ENCODE measurements at places on chromosomes 7 and 10. TPM values are rescaled to one million over a fixed set of nuclear protein-coding genes. Genes with fewer than 3 reads are reported as not detected.

The SEC24C gene
- total RNA-seq: 95.5 TPM

DNA sequence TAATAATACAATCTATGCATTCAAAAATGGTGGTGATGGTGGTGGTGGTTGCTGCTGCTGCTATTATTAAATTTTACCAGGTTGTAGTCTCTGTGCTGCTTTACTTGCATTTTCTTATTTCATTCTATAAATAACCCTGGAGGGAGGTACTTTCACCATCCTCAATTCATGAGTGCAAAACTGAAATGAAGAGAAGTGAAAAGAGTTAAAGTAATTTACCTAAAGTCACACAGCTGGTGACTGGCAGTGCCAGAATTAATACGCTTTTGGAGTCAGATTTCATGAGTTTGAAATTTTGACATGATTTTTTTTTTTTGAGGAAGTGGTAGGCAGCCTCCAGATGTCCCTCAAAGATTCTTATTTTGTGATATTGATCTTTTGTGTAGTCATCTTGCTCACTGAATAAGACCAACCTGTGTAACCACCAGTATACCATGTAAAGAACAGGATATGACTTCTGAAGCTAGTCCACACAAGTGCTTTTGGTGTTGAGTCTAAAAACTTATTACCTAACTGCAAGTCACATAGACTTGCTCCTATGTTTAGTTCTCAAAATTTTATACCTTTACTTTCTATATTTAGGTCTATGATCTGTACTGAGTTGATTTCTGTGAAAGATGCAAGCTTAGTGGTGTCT, 218.8 kb downstream of the ZWINT start:
- H3K4me3 ChIP-seq: no peak overlapping the region
- no peak for DNase-seq
- no peaks in the 10 kb centered on the region for H3K36me3 ChIP-seq
- H3K4me1 ChIP-seq: no peaks in the 10 kb centered on the region
- no peaks in the 10 kb centered on the region for H3K27me3 ChIP-seq
- no peak overlapping the region for H3K27ac ChIP-seq

The ACTL6B gene
- total RNA-seq: not detected

- H3K36me3 ChIP-seq: no peaks in the 10 kb centered on the region
- H3K4me1 ChIP-seq: no peaks in the 10 kb centered on the region
Observed at GRCh38 chr7:157480371-157481050, 143.7 kb downstream of the DNAJB6 start.

GRCh38 chr10:86651631-86652331, 2.6 kb upstream of the OPN4 start:
- no peak for DNase-seq
- H3K4me3 ChIP-seq: no peak overlapping the region
- no peaks in the 10 kb centered on the region for H3K4me1 ChIP-seq
- H3K27me3 ChIP-seq: no peaks in the 10 kb centered on the region
- no peak overlapping the region for H3K27ac ChIP-seq

GRCh38 chr10:111698711-111699110, 484.9 kb downstream of the GPAM start:
- no peaks in the 10 kb centered on the region for H3K4me1 ChIP-seq
- H3K27me3 ChIP-seq: no peaks in the 10 kb centered on the region
- DNase-seq: no peak
- no peaks in the 10 kb centered on the region for H3K36me3 ChIP-seq

GRCh38 chr7:30201161-30201666, 66.4 kb downstream of the MTURN start:
- no peak overlapping the region for H3K27ac ChIP-seq
- H3K27me3 ChIP-seq: peaks cover 7% of the 10 kb centered on the region
- H3K36me3 ChIP-seq: no peaks in the 10 kb centered on the region
- no peak overlapping the region for H3K4me3 ChIP-seq
- H3K4me1 ChIP-seq: no peaks in the 10 kb centered on the region

DNA sequence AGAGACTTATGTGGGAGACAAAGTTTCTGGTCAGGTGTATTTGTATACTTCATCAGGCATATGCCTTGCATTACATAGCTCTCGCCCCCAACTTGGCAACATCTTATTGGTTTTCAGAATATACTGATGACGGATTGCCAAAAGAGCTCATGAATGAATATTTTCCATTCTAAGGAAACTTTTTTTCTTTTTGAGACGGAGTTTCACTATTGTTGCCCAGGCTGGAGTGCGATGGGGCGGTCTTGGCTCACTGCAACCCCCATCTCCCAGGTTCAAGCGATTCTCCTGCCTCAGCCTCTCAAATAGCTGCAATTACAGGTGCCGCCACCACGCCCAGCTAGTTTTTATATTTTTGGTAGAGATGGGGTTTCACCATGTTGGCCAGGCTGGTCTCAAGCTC, 6.0 kb downstream of the CYCS start:
- H3K27me3 ChIP-seq: no peaks in the 10 kb centered on the region
- no peak overlapping the region for H3K4me3 ChIP-seq
- peaks cover 12% of the 10 kb centered on the region for H3K36me3 ChIP-seq

- H3K4me3 ChIP-seq: no peak overlapping the region
- no peak for DNase-seq
- H3K27ac ChIP-seq: no peak overlapping the region
- H3K4me1 ChIP-seq: no peaks in the 10 kb centered on the region
Observed at GRCh38 chr7:126487728-126488442, 764.9 kb downstream of the GRM8 start.

GRCh38 chr7:144969787-144970186, 133.9 kb upstream of the TPK1 start:
- no peaks in the 10 kb centered on the region for H3K27me3 ChIP-seq
- no peak overlapping the region for H3K4me3 ChIP-seq
- DNase-seq: no peak
- no peak overlapping the region for H3K27ac ChIP-seq
- no peaks in the 10 kb centered on the region for H3K36me3 ChIP-seq

GRCh38 chr10:78898341-78899097, 170.2 kb upstream of the ZMIZ1 start:
- DNase-seq: no peak
- no peaks in the 10 kb centered on the region for H3K36me3 ChIP-seq
- no peak overlapping the region for H3K27ac ChIP-seq

The SPDYE6 gene
- not detected for total RNA-seq

- no peak overlapping the region for H3K27ac ChIP-seq
- H3K4me3 ChIP-seq: no peak overlapping the region
- peaks cover 6% of the 10 kb centered on the region for H3K4me1 ChIP-seq
Observed at GRCh38 chr10:103278537-103278823, 1.5 kb downstream of the INA start.

The TEX47 gene
- total RNA-seq: not detected

DNA sequence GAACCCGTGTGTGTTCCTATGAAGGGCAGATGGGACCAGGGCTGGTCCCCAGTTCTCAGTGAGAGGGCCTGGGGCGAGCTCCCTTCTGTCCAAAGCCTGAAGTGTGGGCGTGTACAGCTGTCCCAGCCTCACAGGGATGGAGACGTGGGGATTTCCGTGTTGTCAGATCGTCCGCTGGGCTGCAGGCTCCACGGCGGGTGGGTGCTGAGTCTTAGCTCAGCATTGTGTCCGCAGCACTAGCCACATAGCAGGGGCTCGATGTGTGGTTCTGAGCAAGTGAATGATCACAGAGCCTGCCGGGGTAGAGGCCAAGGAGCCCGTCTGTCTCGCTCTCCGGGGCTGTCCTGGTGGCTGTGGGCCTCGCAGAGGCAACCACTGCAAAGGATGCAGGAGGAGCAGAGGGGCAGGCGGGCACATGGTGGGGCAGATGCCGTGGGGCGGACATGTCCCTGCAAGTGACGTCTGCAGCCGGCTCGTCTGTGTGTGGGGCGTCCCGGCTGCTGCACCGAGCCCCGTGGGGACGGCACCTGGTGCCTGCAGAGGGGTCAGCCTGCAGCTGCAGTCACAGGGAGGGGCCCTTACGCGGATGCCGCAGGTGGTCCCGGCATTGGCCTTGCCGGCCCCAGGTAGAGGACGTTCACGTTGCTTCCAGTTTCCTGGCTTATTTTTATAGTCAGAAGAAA, 30.9 kb downstream of the FAM20C start:
- H3K4me1 ChIP-seq: no peaks in the 10 kb centered on the region
- no peak for DNase-seq
- no peaks in the 10 kb centered on the region for H3K36me3 ChIP-seq
- H3K4me3 ChIP-seq: no peak overlapping the region
- H3K27ac ChIP-seq: no peak overlapping the region
- no peaks in the 10 kb centered on the region for H3K27me3 ChIP-seq

The LIPJ gene
- 0.09 TPM for total RNA-seq

The ASB10 gene
- not detected for total RNA-seq

- H3K4me1 ChIP-seq: no peaks in the 10 kb centered on the region
- H3K36me3 ChIP-seq: no peaks in the 10 kb centered on the region
- H3K27ac ChIP-seq: no peak overlapping the region
- DNase-seq: no peak
Observed at GRCh38 chr10:70926226-70927000, 38.0 kb upstream of the PCBD1 start.

DNA sequence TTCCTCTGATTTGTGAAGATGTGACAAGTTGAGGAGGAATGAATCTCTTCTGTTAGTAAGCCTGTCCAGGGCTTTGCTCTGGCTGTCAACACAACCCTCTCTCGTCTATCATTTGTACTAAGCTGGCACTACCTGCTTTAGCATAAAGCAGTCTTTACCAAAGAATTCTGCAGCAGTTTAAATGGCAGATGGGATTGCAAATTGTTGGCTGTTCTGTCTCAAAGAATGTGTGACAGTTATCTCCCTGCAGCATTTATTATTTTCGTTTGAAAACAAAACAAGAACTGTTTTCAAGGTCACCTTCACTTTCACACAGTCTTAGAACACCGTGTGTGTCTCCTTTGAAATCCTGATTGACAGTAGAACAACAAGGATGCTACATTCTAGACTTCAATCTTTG, 4.8 kb upstream of the LAMB1 start:
- H3K36me3 ChIP-seq: no peaks in the 10 kb centered on the region
- DNase-seq: no peak
- no peak overlapping the region for H3K27ac ChIP-seq
- no peak overlapping the region for H3K4me3 ChIP-seq
- H3K27me3 ChIP-seq: no peaks in the 10 kb centered on the region
- peaks cover 23% of the 10 kb centered on the region for H3K4me1 ChIP-seq

GRCh38 chr10:111933937-111934336, 249.6 kb downstream of the GPAM start:
- H3K36me3 ChIP-seq: no peaks in the 10 kb centered on the region
- no peaks in the 10 kb centered on the region for H3K27me3 ChIP-seq
- H3K4me3 ChIP-seq: no peak overlapping the region
- DNase-seq: no peak
- no peak overlapping the region for H3K27ac ChIP-seq
- H3K4me1 ChIP-seq: no peaks in the 10 kb centered on the region

- no peak overlapping the region for H3K27ac ChIP-seq
- no peak overlapping the region for H3K4me3 ChIP-seq
- H3K27me3 ChIP-seq: no peaks in the 10 kb centered on the region
- DNase-seq: no peak
- H3K4me1 ChIP-seq: no peaks in the 10 kb centered on the region
Observed at GRCh38 chr10:75390178-75390577, 11.4 kb downstream of the ZNF503 start.

The LEP gene
- total RNA-seq: not detected

The SLC13A1 gene
- total RNA-seq: not detected

The CLRN3 gene
- total RNA-seq: not detected

- no peaks in the 10 kb centered on the region for H3K27me3 ChIP-seq
- peak; percentile 26 for DNase-seq
- no peak overlapping the region for H3K27ac ChIP-seq
- H3K36me3 ChIP-seq: peaks cover 6% of the 10 kb centered on the region
Observed at GRCh38 chr10:70885931-70886903, 2.1 kb downstream of the PCBD1 start.

The GBX1 gene
- total RNA-seq: not detected

GRCh38 chr7:156167417-156167807, 355.1 kb upstream of the SHH start:
- DNase-seq: no peak
- no peak overlapping the region for H3K4me3 ChIP-seq
- H3K36me3 ChIP-seq: no peaks in the 10 kb centered on the region
- H3K27ac ChIP-seq: no peak overlapping the region
- no peaks in the 10 kb centered on the region for H3K4me1 ChIP-seq

DNA sequence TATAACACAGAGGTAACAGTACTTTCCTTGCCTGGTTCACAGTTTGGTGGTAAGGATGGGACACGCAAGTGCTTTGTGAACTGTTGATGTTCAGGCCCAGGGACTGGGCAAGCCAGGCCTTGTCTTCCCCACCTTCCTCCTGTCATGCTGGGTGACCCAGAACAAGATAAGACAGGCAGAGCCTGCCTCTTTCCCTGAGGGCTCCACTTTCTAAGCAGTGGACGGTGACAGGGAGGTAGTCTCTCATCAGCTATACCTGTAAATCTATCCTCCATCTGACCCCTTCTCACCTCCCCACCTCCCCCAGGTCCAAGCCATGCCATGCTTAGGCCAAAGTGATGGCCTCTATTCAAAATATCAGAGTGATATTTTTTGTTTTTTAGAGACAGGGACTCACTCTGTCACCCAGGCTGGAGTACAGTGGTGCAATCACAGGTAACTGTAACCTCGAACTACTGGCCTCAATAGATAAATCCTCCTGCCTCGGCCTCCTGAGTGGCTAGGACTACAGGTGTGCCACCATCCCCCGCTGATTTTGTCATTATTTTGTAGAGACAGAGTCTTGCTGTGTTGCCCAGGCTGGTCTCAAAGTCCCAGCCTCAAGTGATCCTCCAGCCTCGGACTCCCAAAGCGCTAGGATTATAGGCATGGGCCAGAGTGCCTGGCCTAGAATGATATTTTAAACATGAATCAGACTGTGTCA, 42.8 kb downstream of the PDLIM1 start:
- DNase-seq: no peak
- peaks cover 19% of the 10 kb centered on the region for H3K4me1 ChIP-seq

DNA sequence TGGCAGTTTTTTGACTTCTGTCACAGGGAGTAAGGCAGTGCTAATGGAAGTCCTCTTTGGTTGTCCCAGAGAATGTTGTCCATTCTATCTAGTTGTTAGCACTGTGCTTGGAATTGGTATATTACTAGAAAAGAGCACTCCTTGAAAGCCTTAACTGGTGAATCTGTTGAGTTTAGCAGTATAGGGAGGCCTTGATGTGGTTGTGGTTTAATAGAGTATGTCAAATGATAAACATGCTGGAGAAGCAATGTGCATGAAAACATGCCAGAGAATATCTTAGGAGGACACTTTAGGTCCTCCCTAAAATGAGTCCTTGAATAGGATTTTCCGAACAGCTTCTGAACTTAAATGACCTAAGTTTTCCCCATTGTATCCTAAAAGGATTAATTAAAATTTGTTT, 98.6 kb downstream of the BTRC start:
- H3K36me3 ChIP-seq: no peaks in the 10 kb centered on the region
- no peak for DNase-seq
- H3K27me3 ChIP-seq: no peaks in the 10 kb centered on the region
- no peak overlapping the region for H3K27ac ChIP-seq

The CALCR gene
- not detected for total RNA-seq

The SAMD9L gene
- total RNA-seq: 10.5 TPM

The SPDYE16 gene
- total RNA-seq: 0.22 TPM

- H3K27me3 ChIP-seq: peaks cover 10% of the 10 kb centered on the region
- no peak for DNase-seq
- H3K4me3 ChIP-seq: no peak overlapping the region
- H3K36me3 ChIP-seq: no peaks in the 10 kb centered on the region
- H3K4me1 ChIP-seq: peaks cover under 1% of the 10 kb centered on the region
Observed at GRCh38 chr10:110797416-110797815, 74.3 kb upstream of the PDCD4 start.
